ENCODE measurements at places on chromosomes 3 and 15.

DNA sequence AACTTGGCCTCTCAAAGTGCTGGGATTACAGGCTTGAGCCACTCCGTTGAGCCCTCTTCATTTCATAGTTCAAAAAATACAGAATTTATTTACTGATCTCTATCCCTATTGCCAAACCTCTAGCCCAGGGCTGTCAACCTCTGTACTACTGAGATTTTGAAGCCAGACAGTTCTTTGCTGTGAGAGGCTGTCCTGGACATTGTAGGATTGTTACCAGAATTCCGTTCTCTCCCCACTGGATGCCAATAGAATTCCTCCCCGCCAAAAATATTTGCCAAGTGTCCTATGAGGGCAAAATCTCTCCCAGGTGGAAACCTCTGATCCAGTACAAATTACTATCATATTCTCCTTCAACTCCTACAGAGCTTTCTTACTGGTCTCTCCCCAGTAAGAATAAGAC, 29.6 kb upstream of the ADAMTS9 start:
- DNase-seq, result no peak

- DNase-seq, result no peak
Measured at GRCh38 chr3:111924283-111924682, 54.5 kb upstream of the ABHD10 start.

DNA sequence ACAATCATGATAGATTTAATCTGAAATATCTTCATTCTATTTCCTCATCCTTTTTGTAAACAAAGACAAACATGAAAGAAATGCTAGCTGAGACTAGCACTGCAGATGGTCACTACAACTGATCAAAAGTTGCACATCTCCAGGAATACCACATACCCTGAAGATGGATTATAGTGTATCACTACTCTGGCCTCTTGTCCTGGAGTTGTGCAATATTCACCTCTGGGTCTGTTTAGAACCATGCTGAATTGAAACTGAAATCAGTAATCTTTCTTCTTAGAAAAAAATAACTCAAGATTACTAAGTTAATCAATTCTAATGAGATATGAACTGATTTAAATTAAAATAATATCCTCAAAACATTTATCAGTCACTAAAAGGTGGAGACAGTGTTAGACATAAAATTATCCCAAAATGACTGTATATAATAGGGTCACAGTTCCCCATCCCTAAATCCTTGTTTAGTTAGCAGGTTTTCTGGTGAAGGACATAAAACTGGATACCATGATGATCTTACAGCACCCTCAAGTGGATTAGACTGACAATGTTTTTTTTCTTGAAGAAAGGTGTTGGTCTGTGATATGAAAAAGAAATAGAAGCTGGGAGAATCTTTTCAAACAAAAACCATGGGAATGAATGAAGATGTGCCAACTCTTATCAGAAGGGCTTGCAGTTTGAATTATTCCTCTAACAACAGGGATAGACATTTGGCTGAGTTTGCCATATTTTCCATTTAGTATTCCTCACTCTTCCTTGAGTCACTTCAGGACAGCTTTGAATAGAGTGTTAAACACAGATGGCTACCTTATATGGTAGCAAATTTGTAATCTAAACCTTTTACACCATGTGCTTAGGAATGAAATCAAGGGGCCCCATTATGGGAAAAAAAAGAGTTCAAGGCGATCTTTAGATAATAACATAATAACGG, 7.1 kb upstream of the TTC14 start:
- peak; percentile 48 for DNase-seq

- DNase-seq, result no peak
Measured at GRCh38 chr3:32109256-32109655, 2.8 kb downstream of the GPD1L start.

DNA sequence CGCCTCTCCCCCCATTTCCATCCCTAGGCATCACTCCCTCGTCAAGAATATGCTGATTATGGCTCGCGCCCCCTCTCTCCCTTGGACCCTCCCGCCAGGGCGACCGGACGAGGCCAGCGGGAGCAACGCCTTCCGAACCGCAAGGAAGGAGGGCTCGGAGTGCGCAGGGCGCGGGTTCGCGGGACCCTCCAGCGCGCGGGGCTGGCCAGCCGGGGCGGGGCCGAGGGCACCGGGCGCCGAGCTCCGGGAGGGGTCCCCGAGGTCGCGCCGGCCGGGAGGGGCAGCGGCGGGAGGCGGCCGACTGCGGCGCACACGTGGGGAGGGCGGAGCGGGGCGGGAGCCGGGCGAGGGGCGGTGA, 483 bp downstream of the EHD4 start:
- no peak for DNase-seq

- no peak for DNase-seq
Measured at GRCh38 chr15:49686599-49686998, 65.8 kb downstream of the DTWD1 start.

DNA sequence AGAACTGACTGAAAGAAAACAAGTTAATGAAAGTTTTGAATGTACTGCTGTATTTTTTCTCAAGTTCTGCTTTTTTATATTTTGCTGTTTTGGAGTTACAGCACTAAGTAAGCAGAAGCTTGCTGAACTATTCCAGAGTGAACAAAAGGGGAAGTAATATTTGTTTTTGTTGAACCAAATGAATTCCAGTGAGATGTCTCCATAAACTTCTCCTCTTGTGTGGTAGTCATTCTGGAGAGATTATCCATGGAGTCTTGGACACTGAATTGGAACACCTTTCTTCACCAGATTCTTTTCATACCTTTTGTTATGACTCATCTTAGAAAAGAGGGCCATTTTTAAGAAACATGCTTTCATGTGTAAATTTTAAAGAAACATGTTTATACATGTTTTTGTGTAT, 8.8 kb downstream of the ANKUB1 start:
- no peak for DNase-seq

DNA sequence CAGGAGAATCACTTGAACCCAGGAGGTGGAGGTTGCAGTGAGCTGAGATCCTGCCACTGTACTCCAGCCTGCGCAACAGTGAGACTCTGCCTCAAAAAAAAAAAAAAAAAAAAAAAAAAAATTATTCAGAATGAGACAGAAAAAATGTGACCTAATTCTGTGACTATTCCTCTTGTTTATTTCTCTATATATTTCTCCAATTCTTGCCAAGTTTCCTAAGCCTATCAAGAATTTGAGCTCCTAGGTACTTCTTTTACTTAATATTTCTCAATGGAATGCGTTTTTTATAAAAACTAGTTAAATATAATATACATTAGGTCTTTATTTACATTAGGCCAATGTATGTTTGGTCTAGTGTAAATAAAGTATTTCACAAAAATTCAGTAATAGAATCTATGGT, 86.8 kb downstream of the NAALADL2 start:
- DNase-seq, result no peak

GRCh38 chr3:69079269-69080159, 651 bp downstream of the UBA3 start:
- DNase-seq, result peak; percentile 8

- DNase-seq, result no peak
Measured at GRCh38 chr3:81443457-81443782, 318.0 kb downstream of the GBE1 start.

DNA sequence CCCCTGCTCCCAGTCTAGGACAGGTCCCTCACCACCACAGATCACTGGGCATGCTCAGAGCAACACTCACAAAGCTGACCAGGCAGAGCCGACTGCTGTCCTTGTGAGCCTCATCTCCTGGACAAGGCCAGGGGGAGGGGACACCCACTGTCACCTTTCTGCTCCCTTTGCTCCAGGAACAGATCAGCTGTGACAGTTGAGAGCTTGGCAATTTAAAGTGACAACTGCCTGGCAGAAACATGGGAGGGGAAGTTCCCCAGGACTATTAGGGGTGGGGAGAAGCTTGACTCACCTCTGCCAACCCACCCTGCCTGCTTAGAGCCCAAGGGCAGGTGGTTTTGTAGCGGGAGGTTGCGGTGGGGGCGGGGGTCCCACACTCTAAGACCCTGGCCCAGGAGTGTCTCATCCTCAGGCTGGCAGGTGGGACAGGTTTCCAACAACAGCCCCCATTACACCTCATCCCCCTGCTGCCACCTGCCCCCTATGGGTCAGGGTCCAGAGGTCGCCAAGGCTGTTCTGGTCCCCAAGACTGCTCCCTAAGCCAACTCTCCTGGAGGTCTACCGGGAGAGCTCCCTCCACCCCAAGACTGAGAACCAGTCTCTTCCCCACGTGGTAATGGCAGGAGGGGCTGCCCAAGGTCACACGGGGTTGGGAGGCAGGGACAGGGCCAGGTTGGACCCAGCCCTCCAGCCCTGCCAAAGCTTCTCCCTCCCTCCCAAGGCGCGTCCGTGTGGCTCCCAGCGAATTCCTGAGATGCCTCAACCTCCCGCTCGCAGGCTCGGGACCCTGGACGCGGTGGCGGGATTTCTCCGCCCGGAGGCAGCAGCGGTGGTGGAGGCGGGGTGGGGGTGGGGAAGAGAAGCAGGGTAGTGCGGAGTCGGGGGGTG, 80.4 kb downstream of the IQSEC1 start:
- no peak for DNase-seq

DNA sequence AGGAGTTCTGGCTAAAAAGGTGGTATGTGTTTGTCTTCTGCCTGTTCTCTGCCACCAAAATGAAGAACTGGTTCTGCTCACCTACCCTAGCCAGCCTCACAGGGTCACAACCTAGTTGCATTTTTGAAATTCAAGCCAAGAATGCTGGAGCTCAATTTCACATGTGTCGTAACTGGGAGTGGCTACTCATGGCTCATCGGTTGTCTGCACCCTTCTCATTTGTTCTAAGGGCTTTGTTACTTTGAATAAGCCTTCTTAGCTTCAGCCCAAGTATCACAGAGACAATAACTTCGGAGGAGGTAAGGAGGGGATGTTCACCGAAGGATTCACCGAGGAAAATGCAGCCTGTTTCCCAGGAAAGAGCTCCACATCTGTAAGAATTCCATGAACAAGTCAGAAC, 134.3 kb upstream of the RARB start:
- DNase-seq, result no peak

GRCh38 chr3:152097120-152097519, 171.6 kb upstream of the MBNL1 start:
- DNase-seq, result no peak

GRCh38 chr15:81161160-81161673, 27.1 kb downstream of the CFAP161 start:
- DNase-seq, result no peak

- DNase-seq, result no peak
Measured at GRCh38 chr15:100926258-100926657, 7.1 kb downstream of the LRRK1 start.

GRCh38 chr3:128999102-128999501, 2.0 kb upstream of the EFCC1 start:
- no peak for DNase-seq

DNA sequence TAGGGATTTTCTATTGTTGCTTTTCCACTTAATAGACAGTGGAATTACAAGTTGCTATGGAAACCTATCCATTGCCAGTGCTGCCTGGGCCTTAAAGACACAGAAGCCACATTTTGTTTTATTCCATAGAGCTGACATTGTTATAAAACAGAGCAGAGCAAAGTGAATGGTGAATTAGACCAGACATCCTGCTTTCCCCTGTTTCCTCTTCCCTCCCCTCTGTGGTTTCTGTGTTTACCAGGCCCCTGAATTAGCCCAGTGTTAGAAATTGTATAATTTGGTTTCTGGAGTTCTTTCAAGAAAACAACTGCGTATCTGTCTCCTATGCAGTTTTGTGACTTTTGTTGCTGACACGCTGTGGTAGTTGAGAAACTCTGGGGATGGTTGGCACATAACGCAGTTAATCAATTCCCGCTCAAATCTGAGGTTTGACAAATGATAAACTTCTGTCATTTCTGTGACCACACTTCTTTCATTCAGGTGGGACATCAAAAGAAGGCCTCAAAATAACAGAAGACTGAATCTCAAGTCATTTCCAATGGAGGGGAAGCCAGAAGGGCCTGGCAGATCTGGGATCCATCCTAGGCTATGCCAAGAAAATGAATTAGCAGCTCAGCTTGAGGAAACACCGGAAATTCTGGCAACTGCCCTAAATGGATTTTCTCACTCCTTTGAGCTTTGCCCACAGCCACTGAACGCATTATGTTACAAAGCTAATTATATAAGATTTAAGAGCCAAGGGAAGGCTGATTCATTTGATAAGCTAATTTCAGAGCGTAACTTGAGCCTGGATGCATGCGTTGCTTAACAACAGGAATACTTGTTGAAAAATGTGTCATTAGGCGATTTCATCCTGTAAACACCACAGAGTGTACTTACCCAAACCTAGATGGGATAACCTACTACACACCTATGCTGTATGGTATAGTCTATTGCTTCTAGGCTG, 46.9 kb downstream of the NR1D2 start:
- DNase-seq, result peak; percentile 47

GRCh38 chr15:69474846-69475455, 22.3 kb downstream of the RPLP1 start:
- no peak for DNase-seq

GRCh38 chr3:57003676-57004075, 56.8 kb upstream of the SPATA12 start:
- no peak for DNase-seq

DNA sequence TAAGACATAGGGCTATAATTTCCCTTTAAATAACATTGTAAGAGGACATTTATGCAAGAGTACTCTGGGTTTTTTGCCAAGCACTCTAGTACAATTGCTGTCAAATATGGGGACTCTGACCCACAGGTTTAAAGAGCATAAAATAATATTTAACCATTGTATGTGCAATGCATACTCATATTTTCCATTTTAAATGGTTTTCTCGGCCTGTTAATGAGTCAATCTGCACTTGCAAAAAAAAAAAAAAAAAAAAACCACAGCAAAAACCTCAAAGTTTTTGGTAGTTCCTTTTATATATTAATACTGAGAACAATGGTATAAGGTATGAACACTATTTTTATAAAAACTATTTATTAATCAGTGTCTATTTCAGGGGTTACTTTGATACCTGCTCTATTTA, 304.0 kb upstream of the CBLB start:
- no peak for DNase-seq

- DNase-seq, result no peak
Measured at GRCh38 chr3:164812042-164812441, 266.3 kb downstream of the SI start.

- DNase-seq, result no peak
Measured at GRCh38 chr3:108185536-108185935, 36.7 kb downstream of the IFT57 start.

DNA sequence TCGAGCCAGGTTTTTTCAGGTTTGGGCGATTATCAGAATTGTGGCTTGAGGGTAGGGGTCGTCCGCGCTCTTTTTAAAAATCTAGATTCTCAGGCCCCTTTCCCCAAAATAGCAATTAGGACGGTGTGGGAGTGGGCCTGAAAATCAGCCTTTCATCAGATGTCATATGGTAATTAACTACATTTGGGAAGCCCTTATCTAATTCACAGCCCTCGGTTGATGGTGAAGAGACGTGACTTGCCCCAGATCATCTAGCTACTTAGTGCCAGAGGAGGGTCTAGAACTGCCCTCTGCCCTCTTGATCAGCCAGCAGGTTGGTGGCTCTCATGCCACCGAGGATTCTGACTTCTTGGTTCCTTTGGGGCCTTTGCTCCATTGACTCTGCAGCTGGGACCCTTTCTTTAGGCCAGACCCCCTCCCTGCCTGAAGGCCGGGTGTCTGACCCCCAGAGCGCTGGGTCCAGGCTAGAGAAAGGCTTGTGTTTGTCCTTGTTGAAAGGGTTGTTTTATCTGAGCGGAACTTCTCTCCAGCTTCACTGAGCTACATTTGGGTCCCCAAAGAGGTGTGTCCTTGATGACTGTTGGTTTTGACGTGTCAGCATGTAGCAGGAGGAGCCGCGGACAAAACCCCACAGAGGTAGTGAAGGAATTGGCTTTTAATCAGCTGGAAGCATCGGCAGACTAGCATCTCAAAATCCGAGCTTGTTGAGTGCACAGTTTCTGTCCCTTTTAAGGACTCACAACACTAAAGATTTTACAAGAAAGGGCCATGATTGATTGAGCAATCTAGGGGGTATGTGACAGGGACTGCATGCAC, 857 bp downstream of the AEN start:
- DNase-seq, result no peak
